IMR-90 (cell line): ENCODE measurements at places on chromosomes 1 and 21. TPM values are rescaled to one million over a fixed set of nuclear protein-coding genes. Genes with fewer than 3 reads are reported as not detected.

- no peak for DNase-seq
These were observed 27.9 kb downstream of the LRRC8B start for GRCh38 chr1:89552471-89553081.

- no peak for DNase-seq
These were observed 118.9 kb upstream of the ZC3H11B start for GRCh38 chr1:219731771-219732170.

DNA sequence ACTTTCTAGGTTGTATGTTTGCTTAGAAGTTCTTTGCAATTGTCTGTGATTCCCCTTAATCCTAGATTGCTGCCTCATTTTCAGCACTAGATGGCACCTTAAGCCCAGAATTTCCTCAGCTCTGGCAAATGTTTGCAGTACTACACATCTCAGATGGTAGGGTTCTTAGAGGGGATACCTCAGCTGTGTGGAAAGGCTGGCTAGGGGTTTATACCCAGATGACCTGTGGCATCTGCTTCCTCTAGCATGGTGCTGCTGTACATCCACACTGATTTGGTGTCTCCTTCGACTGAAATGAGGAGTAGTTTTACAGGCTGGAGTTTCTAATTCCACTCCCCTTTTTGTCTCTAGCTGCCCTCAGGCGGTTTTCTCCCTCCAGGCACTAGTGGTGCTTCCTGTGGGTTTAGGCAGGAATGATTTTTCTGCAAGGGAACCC, 23.5 kb downstream of the ASB17 start:
- peak; percentile 50 for DNase-seq

DNA sequence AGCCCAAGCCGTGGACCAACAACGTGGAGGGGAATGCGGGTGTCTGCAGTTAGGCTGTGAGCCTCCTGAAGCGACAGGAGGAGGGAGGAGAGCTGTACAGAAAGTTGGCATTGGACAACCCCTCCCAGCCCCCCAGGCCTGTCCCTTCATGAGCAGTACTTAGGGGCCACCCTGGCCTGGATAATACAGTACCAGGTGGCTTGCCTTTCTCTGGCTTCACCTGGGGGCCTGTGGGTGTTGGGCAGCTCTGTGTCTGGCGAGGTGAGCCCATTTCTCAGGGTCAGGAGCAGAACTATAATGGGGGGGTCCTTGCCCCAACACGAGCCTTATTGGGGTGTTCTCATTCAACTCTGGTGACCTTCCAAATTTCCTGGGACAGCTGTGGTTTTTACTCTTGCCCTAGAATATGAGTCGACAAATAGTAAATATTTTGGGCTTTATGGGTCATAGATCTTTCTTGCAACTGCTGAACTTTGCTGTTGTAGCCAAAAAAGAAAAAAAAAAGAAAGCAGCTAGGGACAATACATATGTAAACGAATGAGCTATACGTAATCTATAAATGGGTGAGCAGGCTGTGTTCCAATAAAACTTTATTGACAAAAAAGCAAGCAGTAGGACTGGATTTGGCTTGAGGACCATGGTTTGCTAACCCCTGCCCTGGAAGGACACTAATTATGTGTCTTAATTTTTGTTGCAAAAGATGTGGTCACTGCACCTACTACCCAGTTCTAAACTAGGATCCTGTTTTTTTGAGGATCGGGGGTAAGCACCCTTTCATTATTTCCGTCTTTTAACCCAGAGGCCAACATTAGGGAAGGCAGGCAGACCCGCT, 11.4 kb downstream of the COQ8A start:
- no peak for DNase-seq

PRDX1 gene
- 875 and 883 TPM in 2 replicates for total RNA-seq

GRCh38 chr1:43952731-43953346, 6.1 kb downstream of the IPO13 start:
- no peak for DNase-seq

S100B gene
- total RNA-seq, result 0.18 TPM in 1 of 2 replicates, not detected in the other

JTB gene
- 114 and 123 TPM in 2 replicates for total RNA-seq

GRCh38 chr1:201792534-201793305, 36.2 kb upstream of the IPO9 start:
- peak; percentile 85 for DNase-seq

DNA sequence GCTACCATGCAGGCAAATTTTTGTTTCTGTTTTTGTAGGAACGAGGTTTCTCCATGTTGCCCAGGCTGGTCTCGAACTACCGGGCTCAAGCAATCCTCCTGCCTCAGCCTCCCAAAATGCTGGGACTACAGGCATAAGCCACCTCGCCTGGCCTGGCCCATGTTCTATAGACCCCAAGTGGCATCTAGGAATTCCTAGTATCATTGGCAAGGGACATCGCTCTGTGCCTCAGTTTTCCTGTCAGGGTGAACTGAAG, 14.5 kb downstream of the NES start:
- no peak for DNase-seq

TDRD10 gene
- not detected in 2 replicates for total RNA-seq

DNA sequence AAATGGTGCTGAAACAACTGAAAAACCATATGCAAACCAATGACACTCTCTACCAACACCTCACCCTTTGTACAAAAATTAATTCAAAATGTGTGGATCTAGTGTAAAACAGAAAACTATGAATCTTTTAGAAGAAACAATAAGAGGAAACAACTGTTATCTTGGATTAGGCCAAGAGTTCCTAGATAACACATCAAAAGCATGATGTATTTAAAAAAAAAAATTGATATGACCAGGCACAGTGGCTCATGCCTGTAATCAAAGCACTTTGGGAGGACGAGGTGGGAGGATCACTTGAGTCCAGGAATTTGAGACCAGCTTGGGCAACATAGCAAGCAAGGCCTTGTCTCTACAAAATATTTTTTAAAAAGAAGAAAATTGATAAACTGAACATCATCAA, 79.0 kb downstream of the EIF4G3 start:
- no peak for DNase-seq

DNA sequence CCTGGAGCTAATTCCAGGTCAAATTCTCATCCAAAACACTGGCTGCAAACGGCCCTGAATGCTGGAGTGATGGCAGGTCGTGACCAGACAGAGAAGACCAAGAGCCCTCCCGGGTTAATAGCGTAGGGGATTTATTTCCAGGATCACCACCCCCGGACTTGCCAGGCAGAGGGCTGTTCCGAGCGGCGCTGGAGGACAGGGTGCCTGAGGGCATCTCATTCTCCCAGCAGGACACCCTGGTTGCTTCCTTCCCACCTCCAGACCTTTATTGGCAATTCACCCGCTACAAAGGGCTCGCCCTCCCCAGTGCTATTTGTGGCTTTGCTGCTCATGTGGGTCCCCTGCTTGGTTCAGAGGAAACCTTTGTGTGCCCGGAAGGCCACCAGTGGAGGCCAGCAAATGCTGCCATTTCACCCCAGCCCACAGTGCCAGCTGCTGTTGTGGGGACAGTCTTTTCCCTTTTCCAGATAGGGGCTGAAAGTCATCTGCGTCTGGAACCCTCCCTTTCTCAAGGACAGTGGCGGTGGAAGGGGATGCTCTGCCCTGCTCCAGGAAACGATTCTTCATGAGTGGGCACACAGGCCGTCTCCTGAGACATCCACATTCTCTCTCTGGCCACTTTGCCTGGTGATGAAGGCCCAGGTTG, 19.0 kb upstream of the C1orf174 start:
- DNase-seq, result no peak

GRCh38 chr1:217876896-217877295, 245.8 kb downstream of the SPATA17 start:
- DNase-seq, result no peak

DNA sequence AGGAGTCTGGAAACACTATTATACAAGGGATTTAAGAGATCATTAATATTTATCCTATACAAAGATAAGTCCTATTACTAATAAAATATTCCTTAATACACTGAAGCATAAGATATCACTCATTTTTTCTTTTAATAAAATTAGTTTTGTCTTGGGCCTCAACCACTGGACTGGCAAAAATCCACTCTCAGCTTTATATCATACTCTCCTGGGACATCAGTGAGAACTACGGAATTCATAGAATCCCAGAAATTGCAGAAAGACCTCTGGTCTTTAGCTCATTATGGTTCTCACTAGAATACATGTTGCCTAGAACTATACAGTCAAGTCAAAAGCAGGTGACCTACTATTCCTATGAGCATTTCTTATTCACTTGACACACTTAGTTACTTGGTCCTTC, 285.0 kb downstream of the LRRC40 start:
- DNase-seq, result no peak

MEGF6 gene
- 0.56 and 0.72 TPM in 2 replicates for total RNA-seq

WNT3A gene
- total RNA-seq, result not detected in 2 replicates

DNA sequence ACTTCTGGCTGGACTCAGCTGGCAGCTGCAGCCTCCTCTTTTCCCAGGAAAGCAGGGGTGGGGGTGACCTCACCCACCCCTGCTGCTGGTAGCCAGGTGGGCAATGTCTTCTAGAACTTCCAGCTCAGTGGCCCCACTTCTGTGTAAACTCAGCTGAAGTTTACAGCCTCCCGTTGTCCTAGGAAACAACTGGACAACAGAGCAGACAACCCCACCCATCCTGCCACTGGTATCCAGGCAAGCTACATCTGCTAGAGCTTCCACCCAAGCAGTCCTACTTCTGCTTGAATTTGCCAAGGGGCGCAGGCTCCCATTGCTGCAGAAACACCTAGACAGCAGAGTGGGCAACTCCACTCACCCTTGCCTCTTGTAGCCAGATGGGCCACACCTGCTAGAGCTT, 309.6 kb upstream of the BEND5 start:
- DNase-seq, result no peak

SPATC1L gene
- total RNA-seq, result 3.1 and 3.8 TPM in 2 replicates

GRCh38 chr1:182175361-182175931, 113.9 kb upstream of the ZNF648 start:
- no peak for DNase-seq

- peak; percentile 36 for DNase-seq
These were observed 88.6 kb upstream of the GNG12 start for GRCh38 chr1:67921725-67922489.

GRCh38 chr1:10178597-10179405, 31.6 kb upstream of the KIF1B start:
- no peak for DNase-seq

GRCh38 chr1:231500666-231501065, 27.8 kb upstream of the TSNAX start:
- DNase-seq, result no peak

- DNase-seq, result peak; percentile 3
These were observed at the start of gene GBP4 for GRCh38 chr1:89198491-89199072. TSS of gene GBP4 (minus strand) at chr1:89198942. CDS start at chr1:89198834, 108 bp downstream.

AMPD1 gene
- total RNA-seq, result not detected in 2 replicates

- no peak for DNase-seq
These were observed 345.7 kb downstream of the ZNF326 start for GRCh38 chr1:90340606-90341005.

DNA sequence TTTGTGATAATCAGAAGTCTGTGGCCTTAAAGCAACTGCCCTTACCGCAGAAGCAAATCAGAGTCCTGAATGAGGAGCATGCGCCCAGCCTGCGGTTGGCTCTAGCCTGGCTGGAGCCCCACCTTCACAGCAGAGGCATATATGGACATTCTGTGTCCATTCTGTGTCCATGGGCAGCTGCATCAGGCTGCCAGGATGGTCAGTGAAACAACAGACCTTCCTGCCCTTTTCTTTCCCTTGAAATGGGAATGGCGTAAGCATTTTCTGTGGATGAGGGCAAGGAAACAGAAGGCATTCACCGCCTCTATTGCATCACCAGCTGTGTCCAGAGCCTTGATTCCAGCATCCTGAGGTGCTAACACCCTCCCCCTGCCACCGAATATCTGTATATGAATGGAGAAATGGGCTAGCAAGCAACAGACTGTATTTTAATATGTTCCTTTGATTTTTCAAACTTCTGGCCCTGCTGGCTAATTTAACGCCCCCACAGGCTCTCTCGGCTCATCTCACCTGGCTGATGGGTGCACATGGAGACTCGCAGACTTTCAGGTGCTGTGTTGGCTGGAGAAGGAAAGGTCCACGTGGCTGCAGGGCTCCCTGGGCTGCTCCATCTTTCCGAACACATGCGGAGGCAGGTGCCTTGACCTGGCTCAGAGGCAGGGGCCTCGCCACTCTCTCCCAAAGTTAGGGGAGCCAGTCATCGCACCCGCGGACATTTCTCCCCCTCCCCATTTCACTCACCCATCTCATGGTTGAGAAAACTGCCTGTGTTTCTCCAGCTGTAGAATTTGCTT, 159.2 kb downstream of the GALNT2 start:
- DNase-seq, result no peak

- DNase-seq, result no peak
These were observed 79.4 kb downstream of the RPE65 start for GRCh38 chr1:68370101-68370915.

KIF21B gene
- total RNA-seq, result 0.36 and 0.56 TPM in 2 replicates

DNA sequence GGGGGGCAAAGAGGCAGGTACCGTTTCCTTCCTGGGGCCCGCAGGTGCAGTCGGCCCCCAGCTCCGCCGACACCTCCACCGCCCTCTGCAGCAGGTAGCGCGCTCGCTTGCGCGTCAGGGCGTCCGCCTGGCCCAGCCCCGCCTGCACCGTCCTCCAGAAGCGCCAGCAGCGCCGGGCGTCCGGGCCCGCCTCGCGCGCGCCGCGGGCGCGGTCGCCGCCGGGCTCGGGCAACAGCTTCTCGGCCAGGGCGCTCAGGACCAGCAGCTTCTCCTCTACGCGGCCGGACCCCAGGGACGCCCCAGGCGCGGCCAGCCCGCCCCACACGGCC, 863 bp downstream of the TARBP1 start:
- DNase-seq, result peak; percentile 28

BTBD19 gene
- total RNA-seq, result 0.56 and 0.90 TPM in 2 replicates

DNA sequence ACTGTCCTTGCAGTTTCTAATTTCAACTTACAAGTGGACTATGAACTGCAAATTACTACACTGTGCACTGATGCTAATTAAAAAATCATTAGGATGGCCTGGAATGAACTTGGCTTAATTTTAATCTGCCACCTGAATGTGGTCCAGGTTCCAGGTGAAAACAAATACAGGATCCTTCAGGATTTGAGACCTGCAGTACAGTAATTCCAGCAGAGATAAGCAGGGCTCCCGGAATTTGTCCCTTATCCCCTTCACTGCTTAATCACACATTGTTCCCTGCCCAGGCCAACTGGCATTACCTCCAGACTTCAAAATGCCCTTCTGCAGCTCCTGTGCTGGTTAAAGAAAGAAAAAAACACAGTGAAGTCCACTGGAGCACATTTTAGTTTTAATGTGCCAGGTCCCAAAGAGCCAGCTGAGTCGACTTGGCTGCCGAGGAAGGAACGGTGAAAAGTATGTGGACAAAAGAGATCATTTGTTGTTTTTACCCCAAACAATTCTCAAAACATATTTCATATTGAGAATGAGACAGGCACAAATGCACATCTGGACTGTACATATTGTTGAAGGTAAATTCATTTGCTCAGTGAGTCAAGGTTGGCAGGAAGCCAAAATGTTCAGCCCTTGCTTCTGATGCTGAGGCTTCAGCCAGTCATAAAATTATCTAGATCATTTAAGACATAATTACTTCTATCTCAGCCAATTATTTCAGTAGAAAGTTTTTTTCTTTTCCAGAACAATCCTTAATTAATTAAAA, 28.3 kb downstream of the DEGS1 start:
- peak; percentile 87 for DNase-seq

- no peak for DNase-seq
These were observed 376.3 kb upstream of the CAMK1G start for GRCh38 chr1:209207126-209207700.

- no peak for DNase-seq
These were observed 747.9 kb upstream of the NCAM2 start for GRCh38 chr21:20250337-20250736.
